ENCODE measurements at places on chromosomes 4 and X.

DNA sequence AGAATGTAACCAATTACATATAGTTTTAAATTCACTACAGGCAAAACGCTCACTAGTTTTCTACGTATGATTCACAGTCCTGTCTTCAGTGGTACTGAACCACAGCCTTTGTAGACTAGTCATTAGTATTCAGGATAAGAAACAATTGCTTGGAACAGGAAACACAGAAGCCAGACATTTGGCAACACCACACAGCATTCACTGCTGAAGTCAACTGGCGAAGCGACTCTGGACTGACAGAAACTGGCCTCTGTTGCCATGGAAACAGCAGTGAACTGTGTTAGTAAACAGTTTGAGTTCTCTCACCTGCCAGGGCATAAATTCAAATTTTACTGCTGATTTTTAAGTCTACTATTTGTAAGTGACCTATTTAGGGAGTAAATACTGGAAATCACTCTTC, 57.6 kb downstream of the MAPK10 start:
- DNase-seq: no peak

- no peak for DNase-seq
Measured at GRCh38 chrX:85569096-85569495, 189.6 kb upstream of the POF1B start.

DNA sequence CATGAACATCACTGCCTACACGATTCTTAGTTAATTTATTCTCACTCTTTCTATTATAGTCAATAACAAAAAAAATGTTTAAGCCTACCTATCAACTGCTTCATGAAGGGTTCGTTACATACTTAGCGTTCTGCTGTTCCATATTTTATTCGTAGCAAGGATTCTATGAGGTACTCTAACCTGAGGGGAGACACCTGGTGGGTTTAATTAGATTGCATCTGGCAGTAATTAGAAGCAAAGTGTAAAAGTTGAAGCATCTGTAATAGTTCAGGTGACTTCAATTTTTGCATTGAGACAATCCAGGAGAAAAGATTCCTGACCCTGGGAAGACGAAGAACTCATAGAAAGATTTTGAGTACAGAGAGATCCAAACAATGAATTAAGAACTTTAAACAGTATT, 1655.8 kb upstream of the TENM3 start:
- DNase-seq: no peak

DNA sequence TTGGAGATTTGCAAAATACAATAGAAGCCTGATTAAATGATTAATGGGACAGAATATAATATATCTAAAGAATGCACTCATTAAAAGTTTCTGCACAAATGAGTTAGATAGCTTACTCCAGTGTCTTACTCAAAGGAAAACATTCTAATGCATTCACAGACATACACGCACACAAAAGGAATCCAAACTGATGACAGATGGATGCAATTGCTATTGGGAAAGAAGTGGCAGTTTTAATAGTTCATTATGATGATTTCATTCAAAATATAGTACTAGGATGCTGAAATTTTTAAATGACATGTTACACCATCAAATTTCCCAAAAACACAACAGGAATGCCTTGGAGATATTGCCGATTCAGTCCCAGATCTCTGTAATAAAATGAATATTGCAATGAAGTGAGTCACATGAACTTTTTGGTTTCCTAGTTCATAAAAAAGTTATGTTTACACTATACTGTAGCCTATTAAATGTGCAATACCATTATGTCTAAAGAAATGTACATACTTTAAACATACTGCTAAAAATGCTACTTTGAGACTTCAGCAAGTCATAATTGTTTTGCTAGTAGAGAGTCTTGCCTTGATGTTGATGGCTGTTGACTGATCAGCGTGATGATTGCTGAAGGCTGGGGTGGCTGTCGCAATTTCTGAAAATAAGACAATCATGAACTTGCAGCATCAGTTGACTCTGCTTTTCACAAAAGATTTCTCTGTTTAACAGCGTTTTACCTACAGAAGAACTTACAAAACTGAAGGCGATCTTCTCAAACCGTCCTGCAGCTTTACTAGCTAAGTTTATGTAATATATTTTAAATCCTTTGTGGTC, 45.6 kb downstream of the BBS12 start:
- no peak for DNase-seq

GRCh38 chr4:55498051-55498450, 48.7 kb downstream of the CLOCK start:
- no peak for DNase-seq

- DNase-seq: no peak
Measured at GRCh38 chr4:146191766-146192458, 16.4 kb downstream of the LSM6 start.

DNA sequence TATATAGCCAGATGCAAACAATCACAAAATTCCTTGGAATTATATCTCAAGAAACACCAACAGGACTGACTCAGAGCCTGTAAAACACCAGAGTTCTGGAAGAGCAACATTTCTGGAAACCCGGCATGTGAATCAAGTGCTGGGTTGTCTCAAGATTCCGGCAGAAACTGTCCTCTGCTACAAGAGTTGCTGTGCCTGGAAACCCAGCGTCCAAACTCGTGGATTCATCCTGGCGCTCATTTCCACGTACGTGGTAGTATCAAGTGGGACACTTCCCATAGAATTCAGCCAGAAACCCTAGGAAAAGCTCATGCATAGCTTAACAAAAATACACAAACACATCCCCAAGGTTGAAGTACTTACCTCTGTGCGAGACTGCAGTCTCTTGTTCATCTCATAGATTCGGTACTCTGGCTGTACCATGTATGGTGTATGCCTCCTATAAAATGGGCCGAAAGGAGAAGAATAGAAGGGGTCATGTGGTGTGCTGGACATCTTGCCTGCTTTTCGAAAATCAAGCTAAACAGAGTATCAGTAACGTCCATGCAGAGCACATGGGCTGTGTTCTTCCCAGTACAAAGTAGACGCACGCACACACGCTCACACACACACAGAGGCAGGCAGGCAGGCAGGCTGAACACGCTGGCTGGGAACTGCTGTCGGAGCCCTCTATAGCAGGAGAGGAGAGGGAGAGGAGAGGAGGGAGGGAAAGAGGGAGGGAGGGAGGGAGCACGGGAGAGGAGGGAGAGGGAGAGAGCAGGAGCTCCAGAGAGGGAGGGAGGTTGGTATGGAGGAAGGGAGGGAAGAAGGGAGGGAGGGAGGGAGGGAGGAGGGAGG, at the start of gene LDB2:
Gene LDB2 (minus strand): TSS at position 655 of the 837 bp plus-strand sequence.
- DNase-seq: no peak

DNA sequence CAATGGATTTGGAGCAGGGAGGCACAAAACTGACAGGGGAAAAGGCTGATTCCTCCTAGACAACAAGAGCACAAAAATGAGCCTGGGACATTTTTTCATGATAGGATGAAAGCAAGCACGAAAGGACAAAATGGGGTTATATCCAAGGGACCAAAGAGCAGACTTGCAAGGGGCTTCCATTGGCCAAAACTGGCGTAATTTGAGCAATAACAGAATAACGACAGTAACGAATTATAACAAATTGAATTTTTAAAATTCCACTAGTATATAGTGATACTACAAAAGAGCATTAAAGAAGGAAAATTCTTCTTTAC, 10.3 kb downstream of the SPP1 start:
- DNase-seq: no peak

DNA sequence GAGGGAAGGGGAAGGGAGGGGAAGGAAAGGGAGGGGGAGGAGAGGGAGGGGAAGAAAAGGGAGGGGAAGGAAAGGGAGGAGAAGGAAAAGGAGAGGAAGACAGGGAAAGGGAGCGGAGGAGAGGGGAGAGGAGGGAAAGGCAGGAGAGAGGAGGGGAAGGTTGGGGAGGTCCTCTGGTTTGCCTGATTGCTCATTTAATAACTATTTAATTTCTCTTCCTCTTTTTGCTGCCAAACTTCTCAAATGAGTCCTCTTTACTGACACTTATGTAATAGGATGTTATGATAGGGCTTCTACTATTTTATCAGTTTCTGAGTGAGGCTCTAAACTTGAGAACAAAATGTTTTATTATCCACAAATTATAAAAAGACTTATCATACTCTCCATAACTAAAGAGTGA, 35.4 kb upstream of the PPA2 start:
- no peak for DNase-seq

GRCh38 chr4:158042591-158043030, 130.2 kb downstream of the GASK1B start:
- DNase-seq: no peak

DNA sequence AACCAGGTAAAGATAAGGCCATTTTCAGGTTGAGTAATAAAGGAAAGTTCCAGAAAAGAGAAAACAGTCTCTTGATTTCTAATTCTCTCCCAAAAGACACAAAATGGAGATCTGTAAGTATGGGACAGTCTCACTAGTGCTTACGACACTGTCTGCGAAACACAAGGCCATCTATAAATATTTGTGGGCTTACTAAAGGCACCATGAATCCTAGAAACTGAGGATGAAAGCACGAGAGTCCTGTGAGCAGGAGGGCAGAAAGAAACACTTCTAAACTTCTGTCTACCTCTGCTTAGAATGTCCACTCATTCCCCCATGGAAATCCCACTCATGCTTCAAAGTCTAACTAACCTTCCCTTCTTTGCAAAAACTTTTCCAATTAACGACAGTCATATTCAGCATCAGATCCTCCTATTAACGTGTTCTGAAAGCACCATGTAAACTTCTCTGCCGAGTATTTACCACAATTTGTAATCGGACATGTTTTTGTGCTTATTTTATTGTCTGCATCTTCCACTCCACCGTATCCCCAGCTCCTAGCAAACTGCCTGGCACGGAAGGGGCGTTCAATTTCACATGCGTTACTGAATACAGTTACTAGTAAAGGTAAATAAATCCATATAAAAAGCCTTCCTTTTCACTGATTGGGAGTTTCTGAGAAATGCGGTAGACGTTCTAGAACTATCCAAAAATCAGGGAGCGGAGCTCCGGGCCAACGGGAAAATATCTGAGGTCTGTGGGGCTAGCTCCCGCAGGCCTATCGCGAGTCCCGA, 665 bp downstream of the PSMD10 start:
- no peak for DNase-seq

- no peak for DNase-seq
Measured at GRCh38 chr4:172892300-172892699, 276.3 kb upstream of the GALNT7 start.

Data from activated CD8-positive, alpha-beta memory T cell treated with anti-CD3 and anti-CD28 coated beads, Interleukin-2, amount 50 U/mL, for 4 hours (primary cell).